ENCODE measurements at places on chromosomes 13 and 19. TPM values are rescaled to one million over a fixed set of nuclear protein-coding genes. Genes with fewer than 3 reads are reported as not detected.
A peak's percentile ranks its signal among the peaks of the same experiment; 100 is the strongest.

DNA sequence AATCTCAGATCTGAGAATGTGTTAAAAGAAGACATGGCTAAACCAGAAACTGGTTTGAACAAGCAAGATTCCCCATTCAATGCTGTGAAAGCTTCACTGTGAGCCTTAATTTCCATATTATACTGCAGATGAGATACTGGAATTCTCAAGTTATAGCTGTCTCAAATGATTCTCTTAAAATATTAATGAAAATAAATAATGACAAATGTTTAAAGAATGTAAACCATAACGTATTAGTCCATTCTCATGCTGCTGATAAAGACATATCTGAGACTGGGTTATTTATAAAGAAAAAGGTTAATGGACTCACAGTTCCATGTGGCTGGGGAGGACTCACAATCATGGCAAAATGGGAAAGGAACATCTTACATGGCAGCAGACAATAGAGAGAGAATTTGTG lies 667.8 kb downstream of the SLITRK1 start:
- H3K4me3 ChIP-seq: no peak overlapping the region
- no peaks in the 10 kb centered on the region for H3K36me3 ChIP-seq
- H3K27me3 ChIP-seq: no peaks in the 10 kb centered on the region
- no peaks in the 10 kb centered on the region for H3K4me1 ChIP-seq
- H3K27ac ChIP-seq: no peak overlapping the region

- no peak for DNase-seq
- H3K4me1 ChIP-seq: no peaks in the 10 kb centered on the region
- no peaks in the 10 kb centered on the region for H3K36me3 ChIP-seq
Observed at GRCh38 chr19:40633207-40633606, 32.0 kb downstream of the LTBP4 start.

GRCh38 chr13:103952183-103952582 lies 886.0 kb upstream of the SLC10A2 start:
- H3K4me3 ChIP-seq: no peak overlapping the region
- H3K27ac ChIP-seq: no peak overlapping the region
- no peaks in the 10 kb centered on the region for H3K4me1 ChIP-seq
- no peaks in the 10 kb centered on the region for H3K36me3 ChIP-seq
- H3K27me3 ChIP-seq: no peaks in the 10 kb centered on the region

DNA sequence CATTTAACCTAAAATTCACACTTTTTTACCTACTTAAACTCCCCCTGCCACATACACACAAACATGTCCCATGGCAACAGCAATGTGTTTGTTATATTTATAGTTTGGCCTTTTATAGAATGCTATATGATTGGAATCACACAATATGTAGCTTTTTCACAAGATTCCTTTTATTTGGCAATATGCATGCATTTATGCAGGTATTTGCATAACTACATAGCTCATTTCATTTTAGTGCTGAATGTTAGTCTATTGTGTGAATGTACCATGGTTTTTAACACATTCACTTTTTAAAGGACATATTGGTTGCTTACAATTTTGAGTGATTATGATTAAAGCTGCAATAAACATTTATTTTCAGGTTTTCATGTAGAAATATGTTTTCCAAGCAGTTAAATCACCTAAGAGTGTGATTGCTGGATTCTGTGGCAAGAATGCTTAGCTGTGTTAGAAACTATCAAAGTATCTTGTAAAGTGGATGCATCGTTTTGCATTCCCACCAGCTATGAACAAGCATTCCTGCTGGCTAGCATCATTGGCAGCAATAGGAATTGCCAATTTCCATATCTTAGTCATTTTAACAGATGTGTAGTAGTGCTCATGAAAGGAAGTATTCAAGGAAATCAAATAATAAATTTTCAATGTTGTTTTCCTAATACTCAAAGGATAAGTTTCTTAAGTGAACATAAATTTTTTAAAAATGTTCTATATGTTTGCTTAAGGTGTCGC lies 557.0 kb downstream of the SLITRK1 start:
- H3K27me3 ChIP-seq: no peaks in the 10 kb centered on the region
- no peaks in the 10 kb centered on the region for H3K36me3 ChIP-seq
- H3K4me1 ChIP-seq: no peaks in the 10 kb centered on the region
- H3K4me3 ChIP-seq: no peak overlapping the region
- no peak overlapping the region for H3K27ac ChIP-seq

PGLYRP1 gene
- not detected for total RNA-seq

- no peak for DNase-seq
- H3K27ac ChIP-seq: no peak overlapping the region
Observed at GRCh38 chr19:51594774-51595109, 23.7 kb downstream of the ZNF175 start.

DNA sequence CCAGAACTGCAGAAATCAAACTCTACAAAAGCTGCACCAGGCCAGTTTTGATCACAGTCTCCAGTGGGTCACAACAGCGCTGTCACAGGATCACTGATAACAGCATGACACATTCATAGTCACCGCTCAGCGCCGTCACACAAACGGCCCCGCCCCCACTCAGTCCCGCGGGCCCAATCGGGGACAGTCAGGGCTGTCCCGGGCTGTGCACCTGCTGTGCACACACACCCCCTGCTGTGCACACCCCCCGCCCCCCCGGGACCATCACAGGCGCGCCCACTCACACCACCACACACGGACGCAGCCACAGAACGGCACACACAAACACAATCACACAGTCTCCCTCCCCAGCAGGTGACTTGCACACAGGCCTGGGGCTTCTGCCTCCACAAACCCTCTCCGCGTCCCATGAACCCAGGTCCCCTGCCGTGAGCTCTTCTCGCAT lies 435 bp upstream of the ZNF382 start:
- peak; percentile 83 for DNase-seq
- H3K4me3 ChIP-seq: peak overlapping the region; percentile 64
- peaks cover 2% of the 10 kb centered on the region for H3K36me3 ChIP-seq
- no peaks in the 10 kb centered on the region for H3K27me3 ChIP-seq
- peak overlapping the region; percentile 67 for H3K27ac ChIP-seq

KIR2DL3 gene
- total RNA-seq: 0.25 TPM

NCAN gene
- 0.13 TPM for total RNA-seq

DNA sequence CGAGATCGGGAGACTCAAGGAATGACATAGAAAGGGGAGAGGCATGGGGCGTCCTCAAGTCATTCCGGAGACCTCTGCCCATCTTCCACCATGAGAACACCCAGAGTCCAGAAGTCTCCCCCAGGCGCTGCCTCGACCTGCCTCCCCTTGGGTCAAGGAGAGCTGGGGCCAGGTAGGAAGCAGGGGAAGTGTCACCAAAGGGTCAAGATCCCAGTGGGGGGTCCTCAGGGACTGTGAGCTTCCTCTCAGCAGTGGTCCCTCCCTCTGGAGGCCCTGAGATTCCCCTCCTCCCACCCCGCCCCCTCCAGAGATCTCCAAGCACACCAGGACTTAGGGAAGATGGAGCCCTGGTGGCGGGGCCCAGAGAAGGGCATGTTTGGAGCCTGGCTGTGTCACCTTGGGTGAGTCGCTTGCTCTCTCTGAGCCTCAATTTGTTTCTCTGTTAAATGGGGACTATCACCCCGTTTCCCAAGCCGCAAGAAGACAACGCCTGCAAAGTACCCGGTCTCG lies 919 bp downstream of the DACT3 start:
- H3K27me3 ChIP-seq: no peaks in the 10 kb centered on the region
- DNase-seq: peak; percentile 66
- H3K36me3 ChIP-seq: no peaks in the 10 kb centered on the region
- H3K27ac ChIP-seq: peak overlapping the region; percentile 47
- peak overlapping the region; percentile 58 for H3K4me3 ChIP-seq

ADAMTS10 gene
- 48.8 TPM for total RNA-seq

All from kidney (tissue), 22 donors.